Bronchial epithelial cell (primary cell): ENCODE measurements at places on chromosomes 16 and 17. TPM values are rescaled to one million over a fixed set of nuclear protein-coding genes. Genes with fewer than 3 reads are reported as not detected.

TBC1D3G gene
- not detected in 2 replicates for total RNA-seq

- DNase-seq: no peak
Observed at GRCh38 chr16:81684901-81685300, 94.2 kb upstream of the PLCG2 start.

KRTAP4-11 gene
- not detected in 2 replicates for total RNA-seq

GRCh38 chr16:2471016-2471652 is at the start of gene NTN3:
Gene NTN3 (plus strand): TSS chr16:2471297. CDS start chr16:2471702, 405 bp downstream.
- no peak for DNase-seq

SLC12A3 gene
- total RNA-seq: not detected in 2 replicates

DNA sequence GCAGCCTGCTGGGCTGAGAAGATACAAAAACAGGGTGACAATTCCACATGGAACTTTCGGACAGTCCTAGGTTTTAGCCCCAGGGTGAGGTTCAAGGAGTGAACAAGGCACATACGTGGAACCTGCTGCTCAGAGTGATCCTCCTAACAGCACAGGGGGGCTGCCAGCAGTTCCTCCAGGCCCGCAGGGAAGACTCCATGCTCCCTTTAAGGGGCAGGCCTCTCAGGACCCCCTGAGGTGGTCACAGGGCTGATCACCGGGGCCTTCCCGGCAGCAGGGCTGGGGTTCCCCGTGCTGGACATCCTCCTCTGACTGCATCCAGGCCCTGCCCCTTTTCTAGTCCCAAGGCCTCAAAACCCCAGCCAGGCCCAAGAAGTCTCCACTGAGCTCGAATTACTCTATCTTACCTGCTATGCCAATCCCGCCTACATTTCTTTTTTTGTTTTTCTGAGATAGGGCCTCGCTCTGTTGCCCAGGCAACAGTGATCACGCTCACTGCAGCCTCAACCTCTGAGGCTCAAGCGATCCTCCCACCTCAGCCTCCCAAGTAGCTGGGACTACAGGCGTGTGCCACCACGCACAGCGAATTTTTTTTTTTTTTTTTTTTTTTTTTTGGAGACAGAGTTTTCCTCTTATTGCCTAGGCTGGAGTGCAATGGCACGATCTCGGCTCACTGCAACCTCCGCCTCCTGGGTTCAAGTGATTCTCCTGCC is 10.4 kb downstream of the CANT1 start:
- DNase-seq: no peak

- no peak for DNase-seq
Observed at GRCh38 chr16:16988963-16989362, 481.8 kb downstream of the XYLT1 start.

DYNLRB2 gene
- not detected in 2 replicates for total RNA-seq

DNA sequence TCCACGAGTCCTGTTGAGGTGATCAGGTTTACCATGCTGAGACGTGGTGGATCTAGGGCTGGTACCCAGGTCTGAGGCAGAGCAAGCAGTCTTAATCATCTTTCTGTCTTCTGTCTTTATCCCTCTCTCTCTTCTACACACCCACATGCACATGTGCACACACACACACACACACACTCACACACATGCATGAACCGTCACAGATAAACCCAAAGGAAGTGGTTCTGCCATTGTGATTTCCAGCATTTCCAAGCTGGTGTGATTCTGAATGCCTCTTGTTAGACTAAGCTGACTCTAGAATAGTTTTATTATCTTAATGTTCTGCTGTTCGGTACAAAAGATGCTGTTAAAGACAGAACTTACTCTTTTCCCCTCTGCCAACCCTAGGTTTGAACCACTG is 411.8 kb upstream of the SALL1 start:
- no peak for DNase-seq

ARL16 gene
- 23.0 and 25.8 TPM in 2 replicates for total RNA-seq

DNA sequence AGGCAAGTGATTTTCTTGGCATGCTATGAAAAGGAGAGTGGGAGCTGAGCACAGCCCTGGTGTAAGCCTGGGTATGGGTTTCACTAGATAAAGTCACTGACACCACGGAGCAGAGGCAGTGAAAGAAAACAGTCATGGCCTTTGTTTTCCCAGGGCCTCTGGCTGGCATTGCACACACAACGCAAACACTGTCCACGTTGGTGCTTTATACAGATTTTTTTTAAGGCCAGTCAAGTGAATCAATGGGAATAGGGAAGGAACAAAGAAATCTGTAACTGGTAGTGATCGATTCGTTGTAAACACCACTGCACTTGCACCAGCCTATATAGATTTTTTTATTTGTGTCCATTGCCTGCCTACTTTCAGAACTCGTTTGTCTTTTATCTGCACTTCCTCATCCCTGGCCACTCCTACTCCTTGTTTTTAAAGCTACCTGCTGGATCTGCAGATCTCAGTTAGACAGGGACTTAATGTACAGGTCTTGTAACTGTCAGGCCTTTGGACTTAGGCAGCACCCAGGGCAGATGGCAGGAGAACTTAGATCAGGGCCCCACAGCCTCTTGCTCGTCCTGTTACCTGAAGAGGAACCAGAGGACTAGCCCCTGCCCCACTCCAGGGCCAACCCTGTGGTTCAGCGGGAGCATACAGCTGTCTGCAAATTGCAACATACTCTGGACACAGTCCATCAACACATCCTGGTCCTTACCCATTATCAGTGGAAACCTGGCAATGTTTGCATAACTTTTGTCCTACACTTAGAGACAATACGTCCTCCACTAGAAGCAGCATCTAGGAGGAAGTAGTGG is 10.6 kb upstream of the TMIGD1 start:
- DNase-seq: peak; percentile 76
